ENCODE measurements at places on chromosomes 16 and 17.

DNA sequence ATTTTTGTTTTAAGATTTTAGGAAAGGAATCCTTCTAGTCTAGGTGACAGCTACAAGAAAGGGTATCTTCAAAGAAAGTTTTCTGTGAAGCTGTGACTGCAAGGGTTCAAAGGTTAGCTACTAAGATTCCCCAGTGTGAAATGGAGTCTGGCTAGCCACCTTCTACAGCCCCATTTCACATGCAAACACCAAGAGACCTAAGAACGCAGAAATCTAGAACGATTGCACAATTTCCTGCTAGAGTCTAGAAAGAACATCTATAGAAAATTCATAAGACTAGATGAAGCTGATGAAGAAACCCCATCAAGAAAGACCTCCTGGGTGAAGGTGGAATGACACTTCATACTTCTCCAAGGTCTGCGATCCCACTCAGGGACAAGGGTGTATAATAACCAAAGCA is 77.1 kb downstream of the STX8 start:
- DNase-seq = no peak

GRCh38 chr17:42408061-42408460 is 15.0 kb downstream of the CAVIN1 start:
- DNase-seq = no peak

DNA sequence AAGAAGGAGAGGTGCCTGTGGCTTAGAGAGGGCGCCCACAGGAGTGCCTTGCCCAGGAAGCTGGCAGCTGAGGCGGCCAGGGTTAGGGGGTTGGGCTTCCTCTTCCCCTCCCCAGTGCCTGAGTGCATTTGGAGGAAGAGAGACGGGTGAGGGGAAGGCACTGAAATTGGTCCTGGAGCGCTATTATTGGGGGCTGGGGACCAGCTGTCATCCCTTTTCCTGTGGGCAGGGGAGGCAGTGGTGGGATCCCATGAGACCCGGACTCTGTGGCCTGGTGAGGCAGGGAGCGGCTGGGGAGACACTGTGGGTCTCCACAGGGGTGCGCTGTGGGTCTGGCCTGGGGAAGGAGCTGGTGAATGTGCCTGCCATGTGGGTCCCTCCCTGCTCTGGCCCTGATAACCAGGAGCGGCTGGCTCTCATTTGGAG is 259.7 kb downstream of the SEC14L1 start:
- peak; percentile 90 for DNase-seq

GRCh38 chr16:72752004-72752695 is 295.8 kb downstream of the ZFHX3 start:
- DNase-seq = no peak

DNA sequence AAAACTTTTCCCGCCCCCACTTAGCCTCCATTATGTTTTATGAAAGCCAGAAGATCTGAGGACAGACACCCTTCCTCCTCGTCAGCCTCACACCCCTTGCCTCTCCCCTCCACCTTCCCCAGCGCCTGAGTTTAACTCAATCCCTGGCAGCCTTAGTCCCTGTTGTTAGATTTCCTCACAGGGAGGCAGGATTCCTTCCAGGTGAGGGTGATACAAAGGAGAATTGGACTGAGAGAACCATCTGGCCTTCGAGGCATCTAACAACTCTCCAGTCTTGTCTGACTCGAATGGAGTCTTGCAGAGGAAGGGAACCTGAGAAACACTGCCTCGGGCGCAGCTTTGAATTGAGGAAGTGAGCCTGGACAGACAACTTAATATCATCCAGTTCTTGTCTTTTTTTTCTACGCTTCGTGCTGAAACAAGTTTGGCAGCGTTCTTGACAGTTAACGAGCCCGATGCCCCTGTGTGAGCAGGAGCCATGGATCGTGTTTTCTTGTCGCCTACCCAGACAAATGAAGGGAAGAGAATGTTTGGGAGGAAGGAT is 1.3 kb upstream of the ZNF768 start:
- no peak for DNase-seq

- DNase-seq = peak; percentile 68
Observed at GRCh38 chr17:3004150-3004801, 59.1 kb downstream of the OR1D5 start.

DNA sequence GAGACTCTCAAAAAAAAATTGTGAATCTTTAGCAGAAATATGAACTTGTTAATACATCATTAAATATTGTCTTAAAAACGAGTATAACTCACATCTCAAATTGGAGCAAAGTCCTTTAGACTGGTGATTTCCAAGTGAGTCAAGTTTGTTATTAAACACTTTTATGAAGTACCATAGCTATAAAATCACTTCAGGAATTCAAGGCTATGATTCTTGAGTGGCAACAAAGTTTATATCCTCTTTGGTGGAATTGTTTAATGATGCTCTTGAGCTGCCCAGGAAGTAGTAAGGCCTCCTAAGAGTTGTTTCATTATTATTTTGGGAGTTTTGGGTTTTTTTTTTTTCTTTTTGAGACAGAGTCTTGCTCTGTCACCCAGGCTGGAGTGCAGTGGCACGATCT is 16.7 kb upstream of the BLMH start:
- no peak for DNase-seq

DNA sequence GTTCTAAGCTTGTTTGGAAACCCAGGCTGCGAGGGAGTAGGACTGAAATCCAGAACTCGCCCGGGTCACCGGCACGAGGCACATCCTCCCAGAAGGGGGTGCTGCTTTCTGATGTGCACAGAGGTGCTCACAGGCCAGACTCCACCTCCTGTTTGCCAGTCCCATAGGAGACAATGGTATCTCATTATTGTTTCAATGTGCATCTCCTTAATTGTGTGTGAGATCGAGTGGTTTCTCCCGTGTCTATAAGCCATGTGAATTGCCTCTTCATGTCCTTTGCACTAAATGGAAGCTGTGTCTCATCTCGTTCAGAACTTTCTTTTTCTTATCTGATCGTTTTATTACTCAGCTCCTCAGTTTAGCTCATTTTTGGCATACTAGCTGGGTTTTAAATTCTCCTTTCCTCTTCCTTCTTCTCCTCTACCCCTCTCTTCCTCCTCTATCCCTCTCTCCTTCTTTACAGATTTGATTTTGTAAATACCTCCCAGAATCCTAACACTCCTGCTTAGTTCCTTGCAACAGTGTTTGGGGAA is 32.1 kb upstream of the PRKCB start:
- peak; percentile 81 for DNase-seq

DNA sequence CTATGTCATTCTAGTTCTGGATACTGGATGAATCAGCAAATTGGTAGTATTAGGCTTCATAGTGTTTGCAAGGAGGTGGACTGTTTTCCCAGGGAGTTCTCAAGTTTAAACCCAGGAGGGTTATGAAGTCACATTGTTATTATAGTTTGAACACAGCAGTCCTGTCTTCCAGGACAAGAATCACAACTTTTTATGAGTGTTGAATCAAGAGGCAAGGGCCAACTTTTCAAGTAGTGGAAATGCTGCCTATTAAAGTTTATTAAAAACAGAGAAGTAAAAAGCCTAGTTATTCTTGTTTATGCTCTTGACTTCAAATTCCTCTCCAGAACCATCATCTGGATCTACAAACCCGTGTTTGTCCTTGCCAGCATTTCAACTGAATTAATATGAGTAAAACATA is 86.3 kb upstream of the GOT2 start:
- no peak for DNase-seq

DNA sequence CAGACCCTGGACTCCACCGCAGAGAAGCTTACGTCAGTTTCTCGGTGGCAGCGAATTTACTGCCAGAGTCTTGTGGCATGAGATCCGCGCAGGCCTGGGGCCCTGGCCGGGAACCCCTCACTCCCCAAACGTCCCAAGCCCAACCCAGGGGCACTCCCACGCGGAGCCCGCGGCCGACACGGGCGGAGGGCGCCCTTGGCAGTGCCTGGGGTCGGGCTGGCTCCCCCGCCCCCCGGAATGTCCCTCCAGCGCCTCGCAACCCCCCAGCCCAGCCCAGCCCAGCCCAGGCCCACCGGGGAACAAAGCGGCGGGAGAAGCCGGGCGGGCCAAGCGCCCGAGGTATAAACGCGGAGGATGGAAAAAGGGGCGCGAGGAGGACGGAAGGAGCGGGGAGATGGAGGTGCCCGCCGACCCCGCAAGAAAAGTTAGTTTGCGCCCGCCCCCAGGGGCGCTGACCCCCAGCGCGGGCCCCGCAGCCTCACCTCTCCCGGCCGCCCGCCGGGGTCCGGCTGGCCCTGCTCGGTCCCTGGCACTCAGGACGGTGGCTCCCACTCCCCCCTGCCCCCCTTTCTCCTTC is 330 bp downstream of the CASKIN2 start:
- DNase-seq = peak; percentile 33

GRCh38 chr17:73011016-73011486 is 81.4 kb downstream of the SLC39A11 start:
- DNase-seq = no peak

DNA sequence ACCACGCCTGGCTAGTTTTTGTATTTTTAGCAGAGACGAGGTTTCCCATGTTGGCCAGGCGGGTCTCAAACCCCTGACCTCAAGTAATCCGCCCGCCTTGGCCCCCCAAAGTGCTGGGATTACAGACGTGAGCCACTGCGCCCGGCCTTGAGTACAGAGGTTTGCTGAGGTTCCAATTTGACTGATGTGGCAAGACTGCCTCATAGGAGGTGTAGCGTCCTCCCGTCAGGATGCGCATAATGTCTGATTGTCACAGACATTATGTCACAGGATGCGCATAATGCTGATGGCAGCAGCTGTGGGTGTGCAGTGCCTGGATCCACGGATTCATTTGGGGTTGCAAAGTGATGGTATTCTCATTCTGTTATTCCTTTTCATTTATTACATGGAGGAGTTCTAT is 45.2 kb downstream of the HAPSTR1 start:
- DNase-seq = no peak

DNA sequence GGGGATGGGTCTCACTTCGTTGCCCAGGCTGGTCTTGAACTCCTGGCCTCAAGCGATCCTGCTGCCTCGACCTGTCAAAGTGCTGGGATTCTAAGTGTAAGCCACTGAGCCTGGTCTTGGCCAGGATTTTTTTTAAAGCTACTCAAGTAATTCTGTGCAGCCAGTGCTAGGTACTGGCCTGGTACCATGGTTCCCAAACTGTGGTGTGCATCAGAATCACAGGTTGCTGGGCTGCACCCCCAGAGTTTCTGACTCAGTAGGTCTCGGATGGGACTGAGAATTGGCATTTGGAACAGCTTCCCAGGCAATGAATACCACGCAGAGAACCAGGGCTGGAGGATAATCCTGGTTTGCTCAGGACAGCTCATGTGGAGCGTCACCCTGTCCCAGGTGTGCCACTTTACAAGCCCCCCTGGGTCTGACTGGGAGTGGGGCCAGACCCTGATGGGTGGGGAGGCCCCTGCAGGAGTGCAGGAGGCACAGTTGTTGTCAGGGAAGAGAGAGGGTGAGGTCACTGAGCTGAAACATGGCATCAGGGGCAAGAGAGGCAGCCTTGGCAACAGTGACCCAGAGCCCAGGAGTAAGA is 10.7 kb upstream of the MRPS23 start:
- no peak for DNase-seq

GRCh38 chr17:48374650-48375230 is 55.3 kb downstream of the SKAP1 start:
- peak; percentile 36 for DNase-seq

DNA sequence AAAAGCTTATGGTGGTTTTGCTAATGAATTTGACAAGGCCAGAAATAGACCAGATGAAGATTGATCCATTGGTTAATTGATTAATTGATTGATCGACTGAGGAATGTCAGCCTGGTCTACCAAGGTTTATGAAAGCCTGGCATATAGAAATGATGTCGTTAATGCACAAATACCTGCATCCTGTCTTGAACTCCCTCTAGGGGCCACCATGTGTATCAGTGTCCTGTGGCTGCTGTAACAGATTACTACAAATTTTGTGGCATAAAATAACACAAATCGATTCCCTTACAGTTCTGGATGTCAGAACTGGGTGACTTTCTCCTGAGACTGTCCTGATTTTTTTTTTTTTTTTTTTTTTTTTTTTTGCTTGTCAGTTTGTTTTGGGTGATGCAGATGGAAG is 553.2 kb downstream of the MAF start:
- no peak for DNase-seq

DNA sequence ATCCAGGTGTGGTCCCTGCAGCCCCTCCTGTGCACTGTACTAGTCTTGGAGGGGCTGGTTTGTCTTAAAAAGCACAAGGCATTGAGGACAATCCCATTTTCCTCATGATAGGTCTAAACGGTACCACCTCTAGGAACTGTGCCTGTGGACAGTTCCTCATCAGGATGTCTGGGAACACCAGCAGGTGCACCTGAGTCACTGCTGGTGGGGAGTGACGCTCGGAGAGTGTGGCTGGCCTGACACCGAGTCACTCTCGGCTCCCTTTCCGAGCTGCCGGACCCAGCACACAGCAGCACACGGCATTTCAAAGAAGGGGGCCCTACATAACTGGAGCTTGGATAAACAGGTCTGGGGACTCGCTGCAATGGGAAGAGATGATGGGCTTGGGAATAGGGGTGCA is 25.6 kb downstream of the LRRC75A start:
- DNase-seq = no peak

DNA sequence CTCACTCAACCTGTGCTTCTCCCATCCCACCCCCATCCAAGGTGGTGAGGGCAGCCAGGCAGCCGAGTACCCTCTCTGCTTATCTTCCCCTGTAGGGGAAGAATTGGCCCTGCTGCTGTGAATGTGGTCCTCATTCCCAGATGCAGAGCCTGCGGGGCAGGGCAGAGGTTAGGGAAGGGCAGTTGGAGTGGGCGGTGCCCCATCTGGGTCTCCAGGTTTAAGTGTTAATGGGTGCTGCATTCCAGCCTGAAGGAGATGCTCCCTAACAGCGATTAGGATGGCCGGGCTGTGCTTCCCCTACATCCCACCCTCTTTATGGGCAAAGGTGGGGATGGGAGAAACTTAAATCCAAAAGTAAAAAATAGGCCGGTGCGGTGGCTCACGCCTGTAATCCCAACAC is 12.1 kb downstream of the TMEM95 start:
- no peak for DNase-seq

GRCh38 chr16:81830845-81831540 is 51.9 kb downstream of the PLCG2 start:
- no peak for DNase-seq

GRCh38 chr17:11273596-11273995 is 32.6 kb downstream of the SHISA6 start:
- no peak for DNase-seq

DNA sequence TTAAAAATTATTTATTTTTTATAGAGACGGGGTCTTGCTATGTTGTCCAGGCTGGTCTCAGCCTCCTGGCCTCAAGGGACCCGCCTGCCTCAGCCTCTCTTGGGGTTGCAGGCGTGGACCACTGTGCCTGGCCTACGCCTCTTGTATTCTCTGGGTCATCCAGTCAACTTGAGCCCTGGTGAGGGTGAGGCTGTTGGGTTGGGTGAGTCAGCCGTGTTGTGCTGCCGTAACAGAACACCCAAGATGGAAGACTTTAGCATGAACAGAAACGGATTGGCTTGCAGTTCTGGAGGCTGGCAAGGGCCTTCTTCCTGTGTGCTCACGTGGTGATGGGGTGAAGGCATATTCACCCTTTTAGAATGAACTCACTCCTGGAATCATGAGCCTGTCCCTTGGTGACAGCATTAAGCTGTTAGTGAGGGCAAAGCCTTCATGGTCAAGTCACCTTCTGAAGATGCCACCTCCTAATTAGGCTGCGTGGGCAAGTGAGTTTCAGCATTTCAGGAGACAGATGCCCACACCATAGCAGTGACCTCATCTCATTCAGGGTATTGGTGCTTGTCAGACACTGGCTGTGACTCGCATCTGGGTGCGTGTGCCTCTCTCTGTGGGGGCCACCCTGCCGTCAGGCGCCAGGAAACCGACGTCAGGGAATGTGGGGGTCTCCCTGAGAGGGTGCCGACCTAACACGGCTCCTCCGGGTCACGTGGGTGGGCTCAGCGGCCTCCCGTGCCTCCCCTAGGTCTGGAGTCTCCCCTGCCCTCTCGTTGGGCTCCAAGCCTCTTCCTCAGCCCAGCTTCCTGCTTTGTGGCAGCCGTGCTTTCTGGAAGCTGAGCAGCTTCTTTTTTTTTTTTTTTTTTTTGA is 49.8 kb downstream of the WDR45B start:
- no peak for DNase-seq
